ENCODE measurements at places on chromosomes 3 and 15. TPM values are rescaled to one million over a fixed set of nuclear protein-coding genes. Genes with fewer than 3 reads are reported as not detected.

The SPSB4 gene
- not detected for total RNA-seq

- peak; percentile 64 for DNase-seq
Observed at GRCh38 chr3:71478568-71478967, 105.0 kb downstream of the FOXP1 start.

DNA sequence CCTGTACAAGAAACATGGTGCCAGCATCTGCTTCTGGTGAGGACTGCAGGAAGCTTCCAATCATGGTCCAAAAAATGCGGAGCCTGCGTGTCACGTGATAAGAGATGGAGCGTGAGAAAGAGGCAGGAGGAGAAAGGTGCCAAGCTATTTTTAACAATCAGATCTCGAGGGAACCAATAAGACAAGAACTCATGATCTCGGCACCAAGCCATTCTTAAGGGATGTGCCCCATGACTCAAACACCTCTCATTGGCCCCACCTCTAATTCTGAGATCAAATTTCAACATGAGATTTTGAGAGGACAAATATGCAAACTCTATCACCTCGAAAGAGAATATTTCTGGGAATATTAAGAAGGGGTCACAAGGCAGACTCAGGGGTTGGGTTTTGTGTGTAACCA is 107.2 kb downstream of the PYDC2 start:
- no peak for DNase-seq

The STOML1 gene
- 4.6 TPM for total RNA-seq

The DLEC1 gene
- total RNA-seq = 5.1 TPM

The SERINC4 gene
- total RNA-seq = 0.36 TPM

GRCh38 chr3:107574650-107575049 is 51.9 kb downstream of the BBX start:
- no peak for DNase-seq

The CPN2 gene
- not detected for total RNA-seq

DNA sequence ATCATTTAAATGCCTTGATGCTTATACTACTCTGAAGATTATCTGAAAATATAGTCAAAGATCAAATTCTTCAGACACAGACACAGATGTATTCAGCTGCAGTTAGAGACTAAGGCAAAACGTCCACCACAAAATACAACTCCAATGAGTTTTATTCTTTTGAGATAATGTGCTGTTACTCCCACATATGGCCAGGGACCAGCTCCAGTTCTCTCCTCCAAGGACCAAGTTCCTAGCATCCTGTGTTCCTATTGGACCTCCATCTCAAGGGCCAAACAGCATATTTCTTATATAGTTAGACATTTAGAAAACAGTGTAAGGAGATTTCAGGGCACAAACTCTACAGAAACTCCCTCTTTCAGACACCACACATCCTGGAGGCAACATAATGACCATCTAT is 27.1 kb downstream of the IP6K1 start:
- DNase-seq = no peak

DNA sequence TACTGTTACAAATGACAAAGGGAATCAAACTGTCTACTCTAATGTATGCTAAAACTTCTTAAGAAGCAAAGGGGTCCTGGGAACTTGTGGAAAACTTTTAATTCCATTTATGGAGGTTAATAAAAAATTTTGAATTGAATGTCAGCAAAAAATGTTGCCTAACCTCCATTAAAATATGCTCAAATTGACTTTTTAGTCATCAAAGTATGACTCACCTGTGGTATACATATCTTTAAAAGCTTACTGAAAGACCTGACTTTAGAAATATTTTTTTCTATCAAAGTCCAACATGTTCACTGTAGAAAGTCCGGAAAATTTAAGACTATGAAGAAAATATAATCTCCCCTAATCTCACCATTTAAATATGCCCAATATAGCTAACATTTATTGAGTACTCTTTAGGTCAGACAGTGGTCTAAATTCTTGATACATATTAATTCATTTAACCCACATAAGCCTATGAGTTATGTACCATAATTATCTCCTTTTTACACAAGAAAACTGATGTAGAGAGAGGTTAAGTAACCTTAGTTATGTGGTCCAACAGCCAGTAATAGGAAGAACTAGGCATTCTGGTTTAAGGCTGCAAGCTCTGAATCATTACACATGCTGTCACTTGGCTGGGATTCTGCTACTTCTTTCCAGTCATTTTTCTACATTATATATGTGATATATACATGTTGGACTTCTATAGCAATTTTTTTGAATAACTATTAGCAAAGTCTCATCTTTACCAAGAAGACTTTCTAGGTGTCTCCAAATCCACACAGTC is 83.6 kb downstream of the PDZRN3 start:
- no peak for DNase-seq

DNA sequence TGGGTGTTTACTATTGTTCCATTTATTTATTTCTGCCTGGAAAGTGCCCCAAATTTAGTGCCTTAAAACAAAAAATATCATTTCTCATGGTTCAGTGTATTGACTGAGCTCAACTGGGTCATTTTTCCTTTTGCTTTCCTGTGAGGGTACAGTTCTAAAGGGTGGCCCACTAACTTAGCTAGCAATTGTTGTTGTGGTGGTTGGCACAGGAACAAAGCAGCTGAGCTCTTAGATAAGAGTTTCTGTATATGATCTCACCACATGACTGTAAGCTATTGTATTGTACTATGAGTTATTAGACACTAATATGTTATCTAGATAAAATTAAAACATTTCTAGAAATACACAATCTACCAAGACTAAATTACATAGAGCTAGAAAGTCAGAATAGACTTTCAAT is 1283.7 kb downstream of the OTOL1 start:
- DNase-seq = no peak

The TM2D3 gene
- 107 TPM for total RNA-seq

GRCh38 chr15:41417418-41418195 is 712 bp downstream of the RTF1 start:
- no peak for DNase-seq

The TRIM42 gene
- total RNA-seq = not detected

DNA sequence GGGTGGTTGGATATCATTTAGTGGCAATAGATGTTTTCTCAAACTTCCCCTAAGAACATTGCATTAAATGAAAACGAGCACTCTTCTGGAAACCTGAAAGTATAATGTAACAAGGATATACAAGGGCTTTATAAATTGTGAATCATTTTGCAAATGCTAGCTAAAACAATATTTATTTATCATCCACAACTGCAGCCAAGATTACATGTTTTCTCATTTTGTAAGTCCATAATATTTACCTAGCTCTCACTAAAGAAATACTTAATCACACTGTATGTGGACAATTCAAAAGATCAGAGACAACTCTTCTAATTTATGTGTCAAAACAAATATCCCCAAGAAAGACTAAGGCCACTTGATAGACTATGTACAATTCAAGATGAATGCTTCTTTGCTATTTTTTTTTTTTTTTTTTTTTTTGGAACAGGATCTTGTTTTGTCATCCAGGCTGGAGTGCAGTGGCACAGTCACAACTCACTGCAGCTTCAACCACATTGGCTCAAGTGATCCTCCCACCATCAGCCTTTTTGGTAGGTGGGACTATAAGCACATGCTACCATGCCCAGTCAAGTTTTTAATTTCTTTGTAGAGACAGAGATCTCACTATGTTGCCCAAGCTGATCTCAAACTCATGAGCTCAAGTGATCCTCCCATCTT is 427.7 kb upstream of the THBS1 start:
- DNase-seq = no peak

- no peak for DNase-seq
Observed at GRCh38 chr15:71677352-71677751, 133.0 kb upstream of the NR2E3 start.

DNA sequence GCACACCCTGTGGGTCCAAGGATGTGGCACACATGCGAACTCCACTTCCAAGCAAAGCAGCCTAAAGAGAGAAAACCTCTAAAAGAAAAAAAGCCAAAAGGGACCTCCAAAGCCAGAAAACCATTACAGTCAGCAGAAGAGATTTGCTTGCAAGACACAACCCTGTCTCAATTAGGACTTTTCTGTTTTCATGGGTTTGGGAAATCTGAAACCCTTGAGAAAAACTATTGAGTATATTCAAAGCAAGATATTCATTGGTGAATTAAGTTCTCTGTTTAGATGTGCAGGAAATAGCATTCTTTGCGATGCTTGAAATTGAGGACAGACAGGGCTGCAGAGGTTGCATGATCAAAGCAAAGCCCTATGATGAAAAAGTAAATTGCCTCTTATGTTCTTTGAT is 10.2 kb upstream of the LDHAL6B start:
- DNase-seq = no peak

DNA sequence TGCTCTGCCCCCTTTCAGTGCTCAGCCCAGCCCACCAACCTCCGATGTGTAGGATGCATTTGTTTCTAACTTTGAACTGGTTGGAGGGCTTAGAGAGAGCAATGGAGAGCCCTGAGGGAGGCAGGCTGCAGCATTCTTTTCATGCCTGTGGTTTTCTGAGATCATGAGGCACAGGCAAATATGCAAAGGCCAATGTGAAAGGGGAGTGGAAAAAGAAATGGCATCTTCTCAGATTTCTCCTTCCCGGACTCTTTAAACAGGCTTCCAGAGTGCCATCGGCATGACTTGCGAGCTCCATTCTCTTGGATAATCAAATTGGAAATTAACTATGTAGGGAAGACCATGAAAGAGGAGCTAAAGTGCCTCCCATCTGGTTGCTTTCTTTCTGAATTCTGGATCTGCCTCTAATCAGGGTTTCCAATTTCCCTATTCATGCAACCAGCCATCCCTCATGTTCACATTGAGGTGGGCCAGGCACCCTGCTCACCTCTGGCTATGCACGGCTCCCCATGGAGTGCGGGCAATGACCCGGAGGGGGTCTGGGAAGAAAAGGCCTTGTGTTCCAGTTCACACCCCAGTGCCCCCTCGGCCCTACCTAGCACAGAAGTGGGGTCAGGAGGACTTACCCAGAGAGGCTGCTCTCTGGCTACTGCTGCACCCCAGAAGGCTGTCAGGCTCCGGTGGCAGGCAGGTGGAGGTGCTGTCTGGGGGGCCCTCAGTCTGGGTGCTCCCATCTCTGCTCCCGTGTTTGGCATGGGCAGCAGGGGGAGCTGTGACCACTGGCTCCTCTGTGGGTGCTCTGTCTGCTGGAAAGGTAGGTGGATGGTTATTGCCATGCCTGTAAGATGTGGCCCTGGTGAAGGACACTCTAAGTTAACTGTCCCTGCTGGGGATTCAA is 16.1 kb downstream of the AMOTL2 start:
- no peak for DNase-seq

DNA sequence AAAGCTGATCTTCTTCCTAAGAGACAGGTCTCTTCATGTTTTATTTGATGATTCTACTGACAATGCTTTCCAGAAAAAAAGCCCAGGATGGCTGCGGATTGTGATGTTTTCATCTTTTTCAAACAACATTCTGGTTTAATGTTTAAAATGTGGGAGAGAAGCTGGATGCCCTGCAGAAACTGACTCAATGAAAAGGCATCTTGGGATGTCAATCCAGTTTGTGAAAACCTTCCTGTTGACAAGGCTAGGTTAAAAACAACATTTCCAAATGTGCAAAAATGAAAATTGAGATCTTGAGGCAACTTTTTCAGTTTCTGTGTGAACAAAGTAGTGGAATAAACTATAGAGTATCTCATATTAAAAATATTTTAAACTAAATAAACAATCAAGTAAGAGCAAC is 156.0 kb upstream of the MRPL3 start:
- DNase-seq = no peak

- DNase-seq = no peak
Observed at GRCh38 chr3:8103954-8104353, 397.7 kb upstream of the LMCD1 start.

DNA sequence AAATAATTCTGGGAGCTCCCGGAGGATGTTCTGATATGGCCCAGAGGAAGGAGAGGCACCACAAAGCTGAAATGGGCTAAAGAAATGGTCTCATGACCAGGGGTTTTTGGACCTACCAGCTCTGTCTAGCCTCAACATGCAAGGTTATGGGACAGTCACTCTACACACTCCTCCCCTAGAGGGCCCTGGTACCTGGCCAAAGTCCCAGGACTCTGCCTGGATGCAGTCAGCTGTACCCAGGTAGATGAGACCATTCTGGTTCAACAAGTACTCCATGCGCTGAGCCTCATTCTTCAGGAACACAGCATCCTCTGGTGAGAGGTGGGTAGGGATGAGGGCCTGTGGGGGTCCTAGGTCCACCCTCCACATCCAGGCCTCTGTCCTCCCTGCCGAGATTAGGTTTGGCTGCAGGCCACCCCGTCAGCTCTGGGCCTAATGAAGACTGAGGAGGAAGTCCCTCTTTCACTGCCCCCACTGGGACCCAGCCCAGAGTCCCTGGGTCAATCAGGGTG is 9.5 kb downstream of the EPB42 start:
- DNase-seq = no peak

DNA sequence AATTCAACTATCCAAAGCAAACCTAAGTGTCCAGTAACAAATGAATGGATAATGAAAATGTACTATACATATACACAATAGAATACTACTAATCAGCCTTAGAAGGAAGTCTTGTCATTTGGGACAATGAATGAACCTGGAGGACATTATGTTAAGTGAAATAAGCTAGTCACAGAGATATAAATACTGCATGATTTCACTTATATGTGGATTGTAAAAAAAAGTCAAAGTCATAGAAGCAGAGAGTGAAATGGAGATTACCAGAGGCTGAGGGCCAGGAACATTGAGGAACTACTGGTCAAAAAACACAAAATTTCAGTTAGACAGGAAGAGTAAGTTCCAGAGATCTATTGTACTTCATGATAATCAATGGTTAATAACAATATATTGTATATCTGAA is 33.6 kb downstream of the MYO5A start:
- no peak for DNase-seq

GRCh38 chr15:51103330-51103729 is 8.6 kb upstream of the TNFAIP8L3 start:
- DNase-seq = no peak

The SNX22 gene
- total RNA-seq = 0.19 TPM

The OXTR gene
- total RNA-seq = 0.11 TPM

- DNase-seq = no peak
Observed at GRCh38 chr15:88511161-88511560, 35.3 kb downstream of the DET1 start.

GRCh38 chr3:149657321-149657925 is 402 bp downstream of the WWTR1 start:
- DNase-seq = no peak

The OR5K2 gene
- not detected for total RNA-seq

DNA sequence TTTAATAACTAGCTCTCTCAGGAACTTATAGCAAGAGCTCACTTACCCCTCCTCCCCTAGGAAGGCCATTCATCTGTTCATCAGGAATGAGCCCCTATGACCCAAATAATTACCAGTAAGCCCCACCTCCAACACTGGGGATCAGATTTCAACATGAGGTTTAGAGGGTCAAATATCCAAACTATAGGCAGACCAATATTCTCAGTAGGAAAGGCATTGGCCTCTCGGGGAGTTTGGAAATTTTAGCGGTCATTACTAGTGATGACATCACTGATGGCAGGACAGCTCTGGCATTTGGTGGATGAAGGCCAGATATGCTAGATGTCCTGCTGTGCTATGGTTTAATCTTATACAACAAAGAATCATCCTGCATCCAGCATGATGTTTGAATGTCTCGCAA is 15.2 kb upstream of the CD47 start:
- no peak for DNase-seq

- DNase-seq = no peak
Observed at GRCh38 chr15:43930556-43930955, 103.8 kb downstream of the WDR76 start.
